CD4-positive, alpha-beta memory T cell (primary cell): ENCODE measurements at places on chromosomes 5 and 9. TPM values are rescaled to one million over a fixed set of nuclear protein-coding genes. Genes with fewer than 3 reads are reported as not detected.

GRCh38 chr9:27423915-27424710 is 100.0 kb upstream of the IFNK start:
- no peak overlapping the region for H3K27ac ChIP-seq
- DNase-seq = no peak
- H3K36me3 ChIP-seq = no peaks in the 10 kb centered on the region
- no peaks in the 10 kb centered on the region for H3K4me1 ChIP-seq
- no peaks in the 10 kb centered on the region for H3K27me3 ChIP-seq

- no peak for DNase-seq
- no peaks in the 10 kb centered on the region for H3K4me1 ChIP-seq
- H3K4me3 ChIP-seq = no peak overlapping the region
- no peaks in the 10 kb centered on the region for H3K36me3 ChIP-seq
- no peak overlapping the region for H3K27ac ChIP-seq
Observed at GRCh38 chr5:4197151-4197550, 601.5 kb downstream of the IRX1 start.

The HSD17B3 gene
- 1.8 TPM for total RNA-seq

DNA sequence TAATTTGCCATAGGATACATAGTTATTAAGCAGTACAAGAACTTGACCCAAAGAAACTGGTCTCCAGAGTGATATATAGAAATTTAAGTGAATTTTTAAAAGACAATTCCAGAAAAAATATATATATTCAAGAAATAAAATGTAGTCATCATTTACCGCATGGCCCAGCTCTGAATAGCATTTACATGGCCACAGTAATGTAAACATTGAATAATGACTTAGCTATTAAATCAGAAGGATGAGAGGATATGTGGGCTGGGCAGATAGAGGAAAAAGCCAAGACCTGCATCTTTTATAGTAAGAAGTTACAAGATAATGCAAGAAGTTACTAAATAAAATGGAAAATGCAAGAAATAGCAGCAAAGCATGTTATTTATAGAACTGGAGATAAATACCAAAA is 405.2 kb upstream of the WWC1 start:
- no peaks in the 10 kb centered on the region for H3K27me3 ChIP-seq
- DNase-seq = no peak

The UBE2QL1 gene
- total RNA-seq = not detected

The DDX4 gene
- not detected for total RNA-seq

DNA sequence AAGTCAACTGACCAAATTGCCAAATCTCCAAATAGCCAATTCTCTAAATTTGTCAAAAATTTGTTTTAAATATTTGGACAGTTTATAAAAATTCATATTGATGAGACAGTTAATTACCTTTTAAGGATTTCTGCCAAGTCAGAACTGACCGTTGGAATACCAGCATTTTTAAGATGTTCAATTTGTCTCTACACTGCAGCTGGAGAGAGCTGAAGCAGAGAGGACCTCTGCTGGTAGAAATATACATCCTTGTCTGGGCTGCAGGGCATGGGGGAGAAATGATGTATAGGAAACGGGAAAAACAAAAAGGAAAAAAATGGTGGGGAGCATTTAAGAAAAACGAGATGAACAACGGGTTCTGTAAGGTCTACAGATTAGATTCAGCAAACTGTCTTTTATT is 16.8 kb downstream of the NR6A1 start:
- DNase-seq = no peak
- no peak overlapping the region for H3K27ac ChIP-seq
- no peak overlapping the region for H3K4me3 ChIP-seq
- H3K4me1 ChIP-seq = no peaks in the 10 kb centered on the region
- peaks cover 4% of the 10 kb centered on the region for H3K27me3 ChIP-seq
- no peaks in the 10 kb centered on the region for H3K36me3 ChIP-seq

DNA sequence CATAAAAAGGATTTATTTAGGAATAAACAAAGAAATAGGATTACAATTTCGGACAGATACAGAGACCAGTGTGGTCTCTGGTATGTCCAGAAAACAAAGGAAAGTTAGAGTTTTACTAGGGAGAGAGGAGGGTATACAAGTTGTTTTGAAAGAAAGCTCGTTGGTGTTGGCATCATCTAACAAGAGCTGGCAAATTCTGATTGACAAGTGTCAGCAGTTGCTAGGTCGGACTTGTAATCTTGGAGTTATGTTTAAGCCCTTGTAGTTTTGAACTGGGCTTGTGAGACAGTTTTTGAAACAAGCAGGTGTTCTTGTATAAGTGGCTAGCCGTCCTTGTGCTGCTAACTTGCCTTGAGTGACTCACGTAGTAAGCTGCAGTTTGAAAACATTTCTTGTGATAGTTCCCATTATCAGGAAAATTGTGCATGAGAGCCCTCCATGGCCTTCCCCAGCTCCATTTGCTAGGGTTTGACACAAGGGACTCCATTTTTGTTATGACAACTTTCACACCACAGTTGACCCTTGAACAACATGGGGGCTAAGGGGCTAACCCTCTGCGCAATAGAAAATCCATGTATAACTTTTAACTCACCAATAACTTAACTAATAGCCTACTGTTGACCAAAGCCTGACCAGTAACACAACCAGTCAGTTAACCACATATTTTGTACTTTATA is 48.1 kb downstream of the ZNF622 start:
- H3K4me3 ChIP-seq = no peak overlapping the region
- H3K36me3 ChIP-seq = no peaks in the 10 kb centered on the region
- DNase-seq = no peak
- H3K4me1 ChIP-seq = no peaks in the 10 kb centered on the region
- H3K27ac ChIP-seq = no peak overlapping the region
- H3K27me3 ChIP-seq = no peaks in the 10 kb centered on the region

- no peaks in the 10 kb centered on the region for H3K4me1 ChIP-seq
- H3K4me3 ChIP-seq = no peak overlapping the region
- DNase-seq = no peak
- H3K27ac ChIP-seq = no peak overlapping the region
- H3K36me3 ChIP-seq = no peaks in the 10 kb centered on the region
Observed at GRCh38 chr5:116531635-116532034, 43.0 kb downstream of the SEMA6A start.

The OTP gene
- total RNA-seq = not detected

DNA sequence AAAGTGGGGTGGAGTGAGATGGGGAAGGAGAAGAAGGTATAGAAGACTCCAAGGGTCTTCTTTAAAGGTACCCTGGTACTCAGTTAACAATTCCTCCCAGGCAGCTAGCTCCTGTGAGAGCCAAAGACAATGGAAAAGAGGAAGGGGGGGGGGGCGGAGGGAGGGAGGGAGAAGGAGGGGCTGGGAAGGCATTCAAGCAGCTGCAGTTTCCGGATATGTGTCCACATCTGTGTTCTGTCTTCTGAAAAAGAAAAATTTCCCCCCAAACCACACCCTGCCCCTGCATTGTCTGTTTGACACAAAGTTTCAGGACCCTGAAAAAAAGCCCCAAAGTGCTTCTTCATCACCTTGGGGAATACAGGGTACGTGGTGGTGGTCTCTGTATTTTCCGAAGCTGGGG is 11.1 kb downstream of the SPRY4 start:
- H3K27ac ChIP-seq = no peak overlapping the region
- no peak overlapping the region for H3K4me3 ChIP-seq
- no peaks in the 10 kb centered on the region for H3K27me3 ChIP-seq
- no peak for DNase-seq
- H3K36me3 ChIP-seq = no peaks in the 10 kb centered on the region
- peaks cover 18% of the 10 kb centered on the region for H3K4me1 ChIP-seq

The SLCO6A1 gene
- total RNA-seq = not detected

The LHX3 gene
- not detected for total RNA-seq
